ENCODE measurements at places on chromosomes 7 and 10. TPM values are rescaled to one million over a fixed set of nuclear protein-coding genes. Genes with fewer than 3 reads are reported as not detected.

- DNase-seq = peak; percentile 70
Measured at GRCh38 chr7:151599401-151600227, 79.9 kb upstream of the RHEB start.

- no peak for DNase-seq
Measured at GRCh38 chr10:5563991-5564536, 39.3 kb downstream of the CALML3 start.

The GDF2 gene
- total RNA-seq = not detected

The HOXA7 gene
- total RNA-seq = 17.7 TPM

DNA sequence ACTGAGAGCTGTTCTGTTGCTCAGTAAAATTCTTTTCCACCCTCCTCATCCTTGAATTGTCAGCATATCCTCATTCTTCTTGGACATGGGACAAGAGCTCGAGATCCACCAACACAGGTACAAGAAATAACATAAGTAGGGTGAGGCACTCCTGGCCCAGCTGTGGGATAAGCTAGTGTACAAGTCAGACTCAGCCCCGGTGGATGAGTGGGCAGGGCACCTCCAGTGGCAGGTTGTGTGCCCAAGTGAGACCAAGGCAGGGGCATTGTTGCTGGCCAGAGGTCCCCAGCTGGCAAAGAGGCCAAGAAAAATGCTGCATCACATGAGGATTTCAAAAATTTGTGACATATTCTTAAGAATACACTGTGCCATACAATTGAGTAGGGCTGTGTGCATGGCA, 402.0 kb upstream of the ZWINT start:
- no peak for DNase-seq

GRCh38 chr10:91551856-91552255, 81.0 kb downstream of the PPP1R3C start:
- DNase-seq = peak; percentile 23

- DNase-seq = no peak
Measured at GRCh38 chr7:108415821-108416536, 40.3 kb downstream of the NRCAM start.

The FGL2 gene
- total RNA-seq = not detected

DNA sequence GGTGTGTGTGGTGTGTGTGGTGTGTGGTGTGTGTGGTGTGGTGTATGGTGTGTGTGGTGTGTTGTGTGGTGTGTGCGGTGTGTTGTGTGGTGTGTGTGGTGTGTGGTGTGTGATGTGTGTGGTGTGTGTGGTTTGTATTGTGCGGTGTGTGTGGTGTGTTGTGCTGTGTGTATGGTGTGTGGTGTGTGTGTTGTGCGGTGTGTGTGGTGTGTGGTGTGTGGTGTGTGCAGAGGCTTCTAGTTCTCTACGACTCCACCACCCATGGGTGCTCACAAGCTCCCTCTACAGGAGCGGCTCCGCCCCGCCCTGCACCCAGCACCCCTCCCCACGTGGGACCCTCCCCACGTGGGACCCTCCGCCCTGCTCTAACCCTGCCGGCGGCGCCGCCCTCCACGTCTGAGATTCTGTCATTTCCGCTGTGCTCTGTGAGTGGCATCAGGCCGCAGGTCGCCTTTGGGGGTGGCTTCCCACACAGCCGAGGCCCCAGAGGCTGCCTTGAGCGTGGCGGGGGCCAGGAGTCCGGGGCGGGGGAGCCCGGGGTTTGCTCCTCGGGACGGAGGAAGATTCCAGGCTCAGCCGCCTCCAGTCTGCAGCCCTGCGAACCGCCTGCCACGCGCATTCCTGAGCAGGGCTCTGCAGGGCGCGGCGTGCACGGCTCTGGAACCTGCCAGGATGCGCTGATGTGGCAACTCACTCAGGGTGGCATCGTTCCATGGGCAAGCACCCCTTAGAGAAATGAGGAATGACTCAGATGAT, 37.0 kb upstream of the DNAJB6 start:
- no peak for DNase-seq

- no peak for DNase-seq
Measured at GRCh38 chr7:137940656-137941518, 61.0 kb downstream of the CREB3L2 start.

The OSBPL3 gene
- total RNA-seq = 21.1 TPM

GRCh38 chr10:3263082-3263481, 90.5 kb upstream of the PITRM1 start:
- no peak for DNase-seq

GRCh38 chr7:144404946-144405345, 1.5 kb upstream of the NOBOX start:
- no peak for DNase-seq

- no peak for DNase-seq
Measured at GRCh38 chr7:132205509-132205908, 370.8 kb downstream of the PLXNA4 start.

- DNase-seq = no peak
Measured at GRCh38 chr7:95628831-95629439, 32.6 kb upstream of the PDK4 start.

- no peak for DNase-seq
Measured at GRCh38 chr10:72228318-72228751, 12.3 kb upstream of the ASCC1 start.

GRCh38 chr7:139918480-139918879, 89.4 kb downstream of the TBXAS1 start:
- DNase-seq = no peak

- DNase-seq = no peak
Measured at GRCh38 chr7:6323967-6324701, 51.7 kb upstream of the CYTH3 start.

The PRKCQ gene
- 1.9 TPM for total RNA-seq

- DNase-seq = no peak
Measured at GRCh38 chr7:1096156-1097119, 8.5 kb downstream of the GPER1 start.

DNA sequence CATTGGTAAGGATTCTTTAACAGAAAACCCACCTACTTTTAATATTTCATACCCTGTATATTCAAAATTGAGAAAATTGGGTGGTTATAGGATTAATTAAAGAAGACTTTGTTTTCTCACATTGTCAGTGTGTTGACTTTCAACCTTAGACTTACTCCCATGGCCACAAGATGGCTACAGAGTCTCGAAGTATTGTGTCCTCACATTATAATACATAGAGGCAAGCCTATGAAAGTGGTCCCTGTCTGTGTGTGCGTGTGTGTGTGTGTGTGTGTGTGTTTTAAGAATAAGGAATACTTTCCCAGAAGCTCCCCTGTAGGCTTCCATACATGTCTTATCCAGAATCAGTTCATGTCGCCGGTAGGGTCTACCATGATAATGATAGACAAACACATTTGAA, 180.0 kb downstream of the PHF14 start:
- DNase-seq = no peak

The TLX1 gene
- not detected for total RNA-seq

DNA sequence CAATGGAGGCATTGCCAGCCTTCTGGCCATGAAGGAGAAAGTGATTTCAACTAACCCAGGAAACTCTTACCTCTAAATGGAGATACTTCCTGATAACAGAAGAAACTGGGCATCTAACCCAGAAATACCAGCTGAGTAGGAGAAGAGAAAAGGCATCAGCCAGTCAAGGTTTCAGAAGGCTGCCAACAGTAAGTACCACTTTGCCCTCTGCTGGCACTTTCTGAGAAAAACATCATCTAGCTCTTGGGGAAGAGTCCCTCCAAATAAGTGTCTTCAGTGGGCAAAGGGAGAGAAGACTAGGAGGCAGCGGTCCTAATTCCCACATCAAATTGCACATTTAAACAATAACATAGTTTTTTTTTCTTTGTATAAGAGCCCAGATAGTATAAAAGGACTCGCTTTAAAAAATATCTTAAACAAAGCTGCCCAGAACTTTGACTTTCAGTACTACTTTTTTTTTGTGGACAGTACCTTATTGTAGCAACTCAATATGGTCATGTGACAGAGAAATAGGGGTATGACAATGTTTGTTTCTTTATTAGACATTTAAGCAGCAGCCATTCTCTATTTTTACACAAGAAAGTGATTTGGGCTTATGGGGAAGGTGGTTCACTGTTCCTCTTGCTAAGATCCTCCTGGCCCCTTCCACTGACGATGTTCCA, 157.3 kb downstream of the CTTNBP2 start:
- DNase-seq = peak; percentile 27

The FGFBP3 gene
- total RNA-seq = 0.93 TPM

The COL28A1 gene
- not detected for total RNA-seq

The GPR22 gene
- not detected for total RNA-seq

GRCh38 chr7:128211626-128212025, 29.5 kb upstream of the LEP start:
- no peak for DNase-seq

GRCh38 chr7:114940220-114940619, 18.3 kb downstream of the MDFIC start:
- DNase-seq = no peak

The PCBD1 gene
- total RNA-seq = 103 TPM

The SDK1 gene
- total RNA-seq = 2.3 TPM
